Tibial nerve (tissue), 4 donors: ENCODE measurements at places on chromosomes 12 and 14. TPM values are rescaled to one million over a fixed set of nuclear protein-coding genes. Genes with fewer than 3 reads are reported as not detected.

NANOG gene
- not detected for total RNA-seq

MANSC4 gene
- total RNA-seq: not detected

LHX5 gene
- total RNA-seq: not detected

CIROP gene
- not detected for total RNA-seq

- H3K27me3 ChIP-seq: no peaks in the 10 kb centered on the region
- DNase-seq: no peak
- peak overlapping the region; percentile 57 for H3K27ac ChIP-seq
- H3K4me1 ChIP-seq: peaks cover 39% of the 10 kb centered on the region
These were observed 4.3 kb downstream of the NUAK1 start for GRCh38 chr12:106134294-106134949.

DNA sequence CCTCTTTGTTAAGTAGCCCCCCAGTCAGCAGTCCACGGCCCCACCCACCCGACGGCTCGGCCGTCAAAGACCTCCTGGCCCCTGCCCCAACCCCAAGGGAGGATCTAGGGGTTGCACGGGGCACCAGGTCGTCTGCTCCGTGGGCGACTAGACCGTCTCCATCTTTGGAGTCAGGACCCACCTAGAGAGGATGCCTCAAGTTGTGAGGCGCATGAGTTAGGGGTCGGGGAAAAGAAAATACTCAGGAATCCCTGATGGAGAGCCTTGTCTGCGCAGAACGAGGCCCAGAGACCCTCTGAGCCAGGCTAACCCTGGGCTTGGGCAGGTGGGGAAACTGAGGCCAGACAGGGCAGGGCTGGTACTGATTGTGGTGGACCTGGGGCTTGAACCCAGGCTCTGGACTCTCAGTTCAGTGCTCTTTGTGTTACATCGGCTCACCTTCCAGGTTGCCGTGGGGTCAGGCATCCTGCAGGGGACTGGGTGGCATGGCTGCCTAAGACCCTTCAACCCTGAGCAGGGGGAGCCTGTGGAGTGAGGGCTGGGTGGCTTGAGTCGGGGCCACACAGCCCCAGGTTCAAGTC is 839 bp downstream of the OTUB2 start:
- H3K36me3 ChIP-seq: no peaks in the 10 kb centered on the region
- no peaks in the 10 kb centered on the region for H3K27me3 ChIP-seq

- no peak for DNase-seq
- no peaks in the 10 kb centered on the region for H3K36me3 ChIP-seq
- H3K4me1 ChIP-seq: no peaks in the 10 kb centered on the region
- H3K27me3 ChIP-seq: no peaks in the 10 kb centered on the region
- no peak overlapping the region for H3K27ac ChIP-seq
These were observed 65.7 kb downstream of the TTC9 start for GRCh38 chr14:70707138-70708038.

DNA sequence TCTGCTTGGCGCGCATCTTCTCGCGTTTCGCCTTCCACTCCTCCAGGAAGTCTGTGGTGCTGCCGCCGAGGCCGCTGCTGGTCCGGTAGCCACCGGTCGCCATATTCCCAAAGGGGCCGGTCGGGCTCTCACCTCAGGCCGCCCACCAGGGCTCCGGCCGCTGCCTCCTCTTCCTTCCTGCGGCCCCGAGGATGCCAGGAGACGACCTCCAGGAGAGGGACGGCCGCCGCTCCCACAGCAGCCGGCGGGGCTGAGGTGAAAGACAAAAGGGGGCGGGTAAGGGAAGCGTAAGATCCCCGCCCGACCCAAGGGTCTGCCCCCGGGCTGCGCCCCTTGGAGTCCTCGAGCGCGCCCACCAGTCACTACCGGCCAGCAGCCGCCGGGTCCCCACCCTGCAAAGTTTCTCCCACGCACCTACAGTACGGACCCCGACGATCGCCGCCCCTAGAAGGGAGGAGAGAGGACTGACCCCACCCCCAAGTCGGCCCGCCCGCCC is 574 bp downstream of the PAWR start:
- H3K4me1 ChIP-seq: peaks cover 29% of the 10 kb centered on the region
- H3K36me3 ChIP-seq: no peaks in the 10 kb centered on the region
- peak overlapping the region; percentile 97 for H3K4me3 ChIP-seq
- H3K27ac ChIP-seq: peak overlapping the region; percentile 70

DNA sequence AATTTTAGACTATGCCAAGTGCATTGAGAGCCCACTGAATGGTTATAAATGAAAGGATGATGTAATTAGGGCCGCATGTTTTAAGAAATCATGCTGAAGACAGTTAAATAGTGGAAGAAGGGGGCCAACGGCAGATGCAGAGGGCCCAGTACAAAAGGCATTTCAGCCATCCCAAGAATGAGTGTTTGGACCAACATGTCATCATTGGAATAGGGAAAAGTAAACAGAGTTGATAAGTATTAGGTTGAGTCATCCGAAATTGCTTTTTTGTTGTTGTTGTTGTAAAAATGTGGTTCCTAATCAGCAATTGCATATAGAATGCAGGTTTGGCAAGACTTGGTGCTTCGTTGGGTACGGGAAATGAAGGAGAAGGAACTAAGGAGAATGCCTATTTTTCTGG is 29.5 kb downstream of the BMP4 start:
- H3K27ac ChIP-seq: no peak overlapping the region
- H3K27me3 ChIP-seq: no peaks in the 10 kb centered on the region
- no peaks in the 10 kb centered on the region for H3K4me1 ChIP-seq
- DNase-seq: no peak
- no peak overlapping the region for H3K4me3 ChIP-seq

GRCh38 chr14:21791749-21792148 is 118.1 kb upstream of the OR4E1 start:
- H3K27me3 ChIP-seq: no peaks in the 10 kb centered on the region
- H3K36me3 ChIP-seq: no peaks in the 10 kb centered on the region
- no peak overlapping the region for H3K27ac ChIP-seq
- no peak overlapping the region for H3K4me3 ChIP-seq
- no peak for DNase-seq

DNA sequence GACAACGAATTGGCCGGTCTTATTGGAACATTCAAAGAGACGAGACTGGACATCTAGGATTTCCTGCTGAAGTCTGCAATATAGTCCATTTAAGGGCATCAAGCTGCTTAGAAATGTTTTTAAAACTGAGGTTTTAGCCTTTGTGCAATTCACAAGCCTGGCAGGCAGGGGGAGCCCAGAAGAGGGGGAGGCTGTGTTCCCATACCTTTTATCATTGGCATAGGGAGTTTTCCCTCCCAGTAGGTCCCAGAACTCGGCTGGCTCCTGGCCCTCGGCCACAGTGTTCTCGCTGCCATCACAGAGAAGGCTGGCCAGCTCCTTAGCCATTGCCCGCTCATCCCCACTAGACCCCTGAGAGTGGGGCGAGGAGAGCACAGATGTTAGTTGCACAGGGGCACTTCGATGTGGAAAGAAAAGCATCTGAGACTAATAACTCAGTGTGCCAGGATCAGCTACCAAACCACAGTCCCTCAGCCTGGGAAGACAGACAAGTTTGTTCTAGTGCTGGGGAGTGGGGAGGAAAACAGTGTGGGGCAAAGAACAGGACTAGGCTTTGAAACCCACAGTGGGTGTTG is 15.1 kb downstream of the AVIL start:
- H3K4me3 ChIP-seq: no peak overlapping the region
- no peak for DNase-seq
- H3K36me3 ChIP-seq: peaks cover 91% of the 10 kb centered on the region
- H3K27me3 ChIP-seq: no peaks in the 10 kb centered on the region
- H3K4me1 ChIP-seq: no peaks in the 10 kb centered on the region

DNA sequence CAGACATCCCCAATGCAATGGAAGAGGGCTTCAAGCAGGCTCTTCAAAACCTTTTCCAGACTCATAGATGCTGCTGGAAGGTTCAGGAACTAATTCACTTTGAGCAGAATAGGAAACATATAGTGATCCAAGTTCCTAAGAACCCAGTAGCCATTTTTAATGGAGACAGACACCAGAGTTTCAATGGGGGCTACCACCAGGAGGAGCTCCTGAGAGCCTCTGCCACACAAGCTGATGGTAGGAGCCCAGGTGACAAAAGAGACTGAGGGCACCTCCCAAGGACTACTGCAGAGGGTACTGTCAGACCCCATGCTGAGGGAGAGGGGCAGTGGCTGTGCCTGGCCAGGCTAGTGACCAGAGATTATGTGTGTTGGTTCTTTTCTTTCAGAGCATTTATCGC is 45.9 kb downstream of the IFNG start:
- H3K36me3 ChIP-seq: no peaks in the 10 kb centered on the region
- H3K27ac ChIP-seq: no peak overlapping the region
- no peak for DNase-seq
- H3K4me3 ChIP-seq: no peak overlapping the region
- H3K27me3 ChIP-seq: no peaks in the 10 kb centered on the region
- no peaks in the 10 kb centered on the region for H3K4me1 ChIP-seq

DNA sequence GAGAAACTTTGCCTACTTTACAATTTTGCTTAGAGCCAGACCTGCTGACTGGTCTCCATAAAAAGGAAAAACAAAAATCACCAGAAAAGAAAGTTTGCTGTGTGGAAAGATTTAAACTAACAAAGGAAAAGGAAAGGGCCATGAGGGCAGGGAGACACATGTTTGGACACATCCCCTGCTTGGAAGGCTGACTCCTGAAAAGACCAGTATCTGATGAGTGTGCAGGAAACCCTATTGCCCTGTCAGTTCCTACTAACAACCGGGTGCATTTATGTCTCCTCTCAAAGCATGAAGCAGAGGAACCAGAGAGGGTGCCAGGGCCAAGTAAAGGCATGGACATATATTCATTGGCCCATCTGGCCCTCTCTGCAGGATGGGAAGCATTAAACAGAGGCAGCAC is 7.0 kb upstream of the STAB2 start:
- H3K4me1 ChIP-seq: no peaks in the 10 kb centered on the region
- H3K27me3 ChIP-seq: no peaks in the 10 kb centered on the region
- no peak overlapping the region for H3K27ac ChIP-seq
- H3K4me3 ChIP-seq: no peak overlapping the region
- no peak for DNase-seq

DNA sequence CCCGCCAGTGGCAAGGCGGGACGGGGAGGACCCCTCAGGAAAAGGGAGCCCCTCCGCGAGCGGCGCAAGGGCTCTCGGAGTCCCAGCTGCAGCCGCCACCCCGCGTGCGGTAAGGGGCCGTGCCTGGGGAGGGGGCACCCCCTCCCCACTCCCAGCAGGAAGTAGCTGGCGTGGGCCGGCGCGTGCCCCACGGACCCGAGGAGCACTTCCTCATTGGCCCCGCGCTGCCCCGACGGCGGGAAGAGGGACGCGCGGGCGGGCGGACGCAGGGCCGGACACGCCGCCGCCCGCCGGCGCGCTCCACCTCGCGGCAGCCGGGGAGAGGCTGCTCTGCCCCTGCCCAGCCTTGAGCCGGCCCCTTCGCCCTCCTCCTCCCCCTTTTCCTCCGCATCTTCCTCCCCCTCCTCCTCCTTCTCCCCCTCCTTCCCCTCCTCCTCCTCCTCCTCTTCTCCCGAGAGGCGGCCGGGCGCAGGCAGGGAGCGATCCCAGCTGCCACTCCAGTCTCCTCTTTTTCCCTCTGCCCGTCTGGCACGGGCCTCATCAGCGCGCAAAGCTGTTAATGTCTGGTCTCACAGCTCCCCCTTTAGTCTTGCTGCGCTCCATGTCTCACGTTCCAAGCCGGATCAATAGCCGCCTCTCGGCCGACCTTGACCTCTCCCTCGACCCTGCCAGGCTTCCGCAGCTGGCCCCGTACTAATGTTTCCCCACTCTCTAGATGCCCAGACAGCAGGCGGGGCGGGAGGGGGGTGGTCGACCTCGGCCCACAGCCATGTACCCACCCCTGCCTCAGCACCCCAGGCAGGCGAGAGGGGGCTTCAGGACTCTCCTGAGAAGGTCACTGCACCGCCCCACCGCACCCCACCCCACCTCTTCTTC is 2.6 kb upstream of the BCL11B start:
- H3K27me3 ChIP-seq: peaks cover 83% of the 10 kb centered on the region
- H3K4me1 ChIP-seq: peaks cover 23% of the 10 kb centered on the region
- no peak overlapping the region for H3K27ac ChIP-seq
- no peak overlapping the region for H3K4me3 ChIP-seq
- DNase-seq: peak; percentile 22

DNA sequence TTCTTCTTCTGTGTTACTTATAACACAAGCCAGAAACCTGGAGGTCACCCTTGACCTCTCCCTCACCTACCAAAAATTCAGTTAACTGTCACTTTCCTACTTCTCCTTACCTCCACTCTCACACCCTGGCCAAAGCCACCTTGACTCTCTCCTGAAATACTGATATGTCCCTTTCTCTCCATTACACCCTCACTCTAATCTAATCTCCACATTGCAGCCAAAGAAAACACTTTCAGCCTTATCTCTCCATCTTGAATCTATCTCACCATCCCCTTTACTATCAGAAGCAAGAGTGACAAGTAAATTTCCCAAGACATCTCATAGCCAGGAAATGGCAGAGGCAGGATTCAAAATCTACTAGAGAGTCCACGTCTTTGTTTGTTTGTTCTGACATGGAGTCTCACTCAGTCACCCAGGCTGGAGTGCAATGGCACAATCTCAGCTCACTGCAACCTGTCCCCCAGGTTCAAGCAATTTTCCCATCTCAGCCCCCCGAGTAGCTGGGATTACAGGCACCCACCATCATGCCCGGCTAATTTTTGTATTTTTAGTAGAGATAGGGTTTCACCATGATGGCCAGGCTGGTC is 28.0 kb upstream of the USP15 start:
- DNase-seq: no peak
- H3K4me1 ChIP-seq: no peaks in the 10 kb centered on the region
- no peak overlapping the region for H3K4me3 ChIP-seq
- no peaks in the 10 kb centered on the region for H3K27me3 ChIP-seq
- no peaks in the 10 kb centered on the region for H3K36me3 ChIP-seq

- H3K4me3 ChIP-seq: no peak overlapping the region
- no peaks in the 10 kb centered on the region for H3K36me3 ChIP-seq
- H3K27ac ChIP-seq: no peak overlapping the region
These were observed 47.1 kb downstream of the MLXIP start for GRCh38 chr12:122125452-122126341.

- no peaks in the 10 kb centered on the region for H3K36me3 ChIP-seq
- no peak overlapping the region for H3K4me3 ChIP-seq
- H3K27ac ChIP-seq: no peak overlapping the region
- DNase-seq: no peak
- H3K4me1 ChIP-seq: no peaks in the 10 kb centered on the region
These were observed 52.3 kb upstream of the KCNA5 start for GRCh38 chr12:4991373-4991772.

- no peak overlapping the region for H3K4me3 ChIP-seq
- peaks cover 74% of the 10 kb centered on the region for H3K36me3 ChIP-seq
- no peak overlapping the region for H3K27ac ChIP-seq
- H3K4me1 ChIP-seq: no peaks in the 10 kb centered on the region
These were observed 61.6 kb downstream of the WDR20 start for GRCh38 chr14:102201353-102201738.

GRCh38 chr12:99809909-99810308 is 162.4 kb downstream of the GARIN6 start:
- no peaks in the 10 kb centered on the region for H3K27me3 ChIP-seq
- H3K36me3 ChIP-seq: no peaks in the 10 kb centered on the region
- H3K4me1 ChIP-seq: no peaks in the 10 kb centered on the region
- no peak for DNase-seq
